ENCODE measurements at places on chromosomes 5 and 9.
A peak's percentile ranks its signal among the peaks of the same experiment; 100 is the strongest.

GRCh38 chr5:107431998-107432397 lies 238.7 kb downstream of the EFNA5 start:
- no peak for DNase-seq

GRCh38 chr5:154107756-154108155 lies 69.0 kb downstream of the MFAP3 start:
- DNase-seq: no peak

GRCh38 chr5:45094876-45095440 lies 286.2 kb downstream of the MRPS30 start:
- no peak for DNase-seq

- no peak for DNase-seq
Measured at GRCh38 chr5:176875783-176876505, 23.2 kb downstream of the HK3 start.

- DNase-seq: no peak
Measured at GRCh38 chr5:109994135-109994534, 304.4 kb downstream of the MAN2A1 start.

- DNase-seq: no peak
Measured at GRCh38 chr5:180067986-180068385, 3.6 kb downstream of the RNF130 start.

- peak; percentile 3 for DNase-seq
Measured at GRCh38 chr9:81776390-81776789, 87.0 kb upstream of the TLE1 start.

GRCh38 chr5:146574713-146575112 lies 58.7 kb upstream of the GPR151 start:
- no peak for DNase-seq

- DNase-seq: no peak
Measured at GRCh38 chr5:4233671-4234070, 638.0 kb downstream of the IRX1 start.

DNA sequence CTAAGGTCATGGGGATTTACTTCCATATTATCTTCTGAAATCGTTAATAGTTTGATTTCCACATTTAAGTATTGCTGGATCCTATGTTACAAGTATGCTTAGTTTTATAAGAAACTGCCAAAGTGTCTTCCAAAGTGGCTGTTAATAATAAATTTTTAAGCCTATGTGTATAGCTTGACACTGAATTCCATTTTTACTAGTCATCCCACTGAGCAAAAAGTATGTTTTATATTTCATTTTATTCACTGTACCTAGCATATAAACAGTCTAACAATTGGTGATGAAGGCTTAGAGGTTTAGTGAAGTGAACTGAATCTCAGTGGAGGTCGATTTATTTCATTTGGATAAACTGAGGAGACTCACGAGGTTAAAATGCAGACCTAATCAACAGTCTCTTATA lies 174.6 kb downstream of the ADAMTS6 start:
- DNase-seq: no peak

DNA sequence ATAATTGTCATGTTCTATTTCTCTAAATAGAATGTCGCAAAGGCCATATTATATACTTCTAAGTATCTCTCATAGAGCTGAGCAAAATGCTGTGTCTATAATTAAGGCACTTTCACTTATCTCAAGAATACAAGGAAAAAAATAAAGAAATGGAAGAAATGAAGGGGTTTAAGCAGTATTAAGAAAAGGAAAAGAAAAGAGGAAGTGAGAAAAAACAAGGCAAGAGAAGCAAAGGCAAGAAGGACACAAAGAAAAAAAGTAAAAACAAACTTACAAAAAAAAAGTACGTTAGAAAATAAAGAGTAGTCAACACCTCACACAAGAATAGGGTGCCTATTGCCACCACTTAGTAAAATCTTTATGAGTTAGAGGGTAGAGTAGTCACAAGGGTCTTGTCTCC lies 506.2 kb downstream of the GABRG2 start:
- no peak for DNase-seq

GRCh38 chr9:107624234-107624948 lies 134.8 kb upstream of the KLF4 start:
- DNase-seq: no peak

GRCh38 chr9:135693265-135693664 lies 6.0 kb downstream of the SOHLH1 start:
- no peak for DNase-seq

- no peak for DNase-seq
Measured at GRCh38 chr9:87615547-87616148, 110.3 kb upstream of the CTSL start.

DNA sequence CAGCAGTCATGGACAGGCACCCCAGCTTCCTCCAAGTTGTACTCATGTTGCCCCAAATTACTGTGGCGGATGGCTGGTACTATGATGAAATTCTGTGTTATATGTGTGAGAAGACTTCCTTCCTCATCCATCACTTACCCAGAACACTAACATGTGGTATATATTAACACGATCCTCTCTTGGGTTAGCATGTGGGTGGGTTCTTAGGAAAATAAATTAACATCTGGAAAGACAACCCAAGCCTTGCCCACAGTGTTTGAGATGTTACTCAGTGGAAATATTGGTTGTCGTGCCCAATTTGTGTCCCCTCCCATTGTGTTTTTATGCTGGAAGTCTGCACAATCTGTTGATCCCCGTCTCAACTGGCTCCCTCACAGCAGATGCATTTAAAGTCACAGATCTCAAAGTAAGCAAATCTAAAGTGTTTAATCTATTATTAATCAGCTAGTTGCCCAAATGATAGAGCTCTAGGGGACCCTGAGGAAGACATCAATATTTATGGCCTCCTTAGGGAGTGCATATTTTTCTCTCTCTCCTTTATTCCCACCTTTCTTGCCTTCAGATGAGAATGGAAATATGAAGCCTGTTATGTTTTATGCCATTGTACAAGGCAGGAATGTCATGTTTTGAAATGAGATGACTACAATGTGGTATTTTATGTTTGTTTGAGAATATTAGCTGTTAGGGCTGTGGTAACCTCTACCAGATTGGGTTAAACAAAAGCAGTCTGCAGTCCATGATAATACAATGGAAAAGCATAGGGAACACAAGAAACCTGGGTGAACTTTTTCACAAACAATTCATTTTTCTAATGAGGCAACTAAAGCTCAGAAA lies 93.9 kb downstream of the GRIA1 start:
- DNase-seq: no peak

- peak; percentile 48 for DNase-seq
Measured at GRCh38 chr9:806285-807156, 35.0 kb upstream of the DMRT1 start.

GRCh38 chr9:92534674-92535073 lies 1.1 kb downstream of the ECM2 start:
- no peak for DNase-seq

DNA sequence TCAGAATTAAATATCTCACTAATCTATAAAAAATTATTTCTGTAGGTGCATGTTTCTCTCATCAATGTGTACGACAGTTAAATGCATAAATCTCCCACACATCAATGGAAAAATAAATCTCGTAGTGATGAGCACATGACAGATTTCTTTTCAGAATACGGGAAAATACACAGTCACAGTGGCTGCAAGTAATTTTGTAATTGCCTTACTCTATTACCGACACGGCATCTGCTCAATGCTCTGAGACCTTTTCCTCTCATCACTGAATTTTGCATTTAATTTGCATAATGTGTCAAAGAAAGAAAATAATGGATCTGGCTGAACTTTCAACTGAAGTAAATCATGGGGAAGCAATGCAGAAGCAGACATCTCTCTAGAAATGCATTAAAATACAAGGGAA lies 37.2 kb downstream of the PDE4D start:
- no peak for DNase-seq

DNA sequence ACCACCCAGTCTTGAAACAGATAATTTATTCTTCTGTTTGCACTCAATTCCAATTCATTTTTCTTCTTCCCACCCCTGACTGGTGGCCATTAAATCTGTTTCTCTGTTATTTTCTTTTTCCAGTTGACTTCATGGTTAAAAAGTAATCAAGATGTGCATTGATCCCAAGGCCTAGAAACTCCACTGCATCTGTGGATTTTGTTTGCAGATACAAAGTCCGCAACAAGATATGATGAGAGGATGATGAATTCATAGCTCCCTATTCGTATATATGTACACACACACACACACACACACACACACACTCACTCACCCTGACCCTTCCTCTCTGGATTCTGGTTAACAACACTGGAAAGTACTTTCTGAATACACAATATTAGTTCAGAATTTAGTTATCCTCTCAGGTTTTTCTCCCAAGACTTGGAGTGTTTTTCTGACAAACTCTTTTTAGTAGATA lies 52.4 kb downstream of the CD180 start:
- DNase-seq: no peak

DNA sequence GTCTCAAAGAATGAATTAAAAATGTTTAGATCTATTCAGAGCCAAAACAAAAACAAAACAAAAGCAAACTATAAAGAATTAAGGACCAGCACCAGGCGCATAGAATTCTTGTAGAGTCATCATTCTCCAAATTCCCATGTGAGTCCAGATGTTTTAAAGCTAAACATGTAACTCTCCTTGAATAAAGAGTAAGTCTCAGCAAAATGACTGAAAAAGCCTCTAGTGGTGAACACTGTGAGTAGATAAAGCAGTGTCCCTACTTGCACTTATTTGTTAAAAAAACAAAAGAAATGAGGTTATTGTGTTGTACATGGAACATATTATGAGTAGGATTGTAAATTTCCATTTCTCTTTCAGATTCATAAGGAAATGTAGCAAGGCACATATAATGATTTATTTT lies 44.0 kb downstream of the NNT start:
- DNase-seq: no peak

GRCh38 chr5:2511126-2511525 lies 240.4 kb downstream of the IRX2 start:
- DNase-seq: no peak

DNA sequence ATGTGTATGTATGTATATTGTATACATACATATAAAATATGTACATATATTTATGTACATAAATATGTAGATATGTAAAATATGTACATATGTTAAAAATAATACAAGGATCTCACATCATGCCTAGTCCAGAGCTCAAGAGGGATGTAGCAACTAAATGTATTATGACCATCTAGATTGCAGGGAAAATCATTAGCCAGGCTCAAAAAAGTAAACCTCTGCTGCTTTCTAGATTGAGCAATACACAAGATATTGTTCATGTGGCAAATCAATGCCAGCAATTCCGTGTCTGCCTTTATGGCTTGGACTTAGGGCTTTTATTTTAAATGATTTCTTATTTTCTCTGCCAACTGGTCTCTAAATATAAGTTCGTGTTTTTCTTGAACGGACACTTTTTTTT lies 65.2 kb downstream of the RAI14 start:
- DNase-seq: no peak

- no peak for DNase-seq
Measured at GRCh38 chr9:21039302-21039701, 7.9 kb upstream of the HACD4 start.

DNA sequence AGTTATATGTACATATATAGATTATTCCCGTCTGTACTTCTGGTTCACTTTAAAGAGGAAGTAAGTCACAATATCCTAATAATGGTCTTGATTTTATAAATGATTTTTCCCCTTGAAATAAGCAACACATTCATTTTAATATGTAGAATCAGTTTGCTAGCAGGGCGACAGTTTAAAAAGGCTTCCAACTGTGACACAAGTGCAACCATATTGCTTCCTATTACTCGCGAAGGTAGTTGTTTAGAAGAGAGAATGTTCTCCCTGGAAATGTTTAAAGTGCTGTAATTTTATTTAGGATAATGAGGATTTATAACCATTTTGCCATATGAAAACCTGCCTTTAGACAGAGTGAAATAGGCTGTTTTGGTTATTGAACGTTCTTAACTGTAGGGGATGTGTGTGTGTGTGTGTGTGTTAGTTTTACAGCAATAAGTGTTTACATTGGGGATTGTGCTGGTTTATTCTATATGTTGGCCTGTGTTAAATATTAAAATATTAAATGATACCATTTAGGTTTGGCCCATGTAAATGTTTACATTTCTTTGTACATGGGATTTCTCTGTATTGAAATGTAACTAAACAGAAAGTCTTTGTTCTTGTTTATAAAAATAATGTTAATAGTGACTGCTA lies 138.3 kb downstream of the PBX3 start:
- DNase-seq: no peak
